ENCODE measurements at places on chromosomes 5 and 9. TPM values are rescaled to one million over a fixed set of nuclear protein-coding genes. Genes with fewer than 3 reads are reported as not detected.

DNA sequence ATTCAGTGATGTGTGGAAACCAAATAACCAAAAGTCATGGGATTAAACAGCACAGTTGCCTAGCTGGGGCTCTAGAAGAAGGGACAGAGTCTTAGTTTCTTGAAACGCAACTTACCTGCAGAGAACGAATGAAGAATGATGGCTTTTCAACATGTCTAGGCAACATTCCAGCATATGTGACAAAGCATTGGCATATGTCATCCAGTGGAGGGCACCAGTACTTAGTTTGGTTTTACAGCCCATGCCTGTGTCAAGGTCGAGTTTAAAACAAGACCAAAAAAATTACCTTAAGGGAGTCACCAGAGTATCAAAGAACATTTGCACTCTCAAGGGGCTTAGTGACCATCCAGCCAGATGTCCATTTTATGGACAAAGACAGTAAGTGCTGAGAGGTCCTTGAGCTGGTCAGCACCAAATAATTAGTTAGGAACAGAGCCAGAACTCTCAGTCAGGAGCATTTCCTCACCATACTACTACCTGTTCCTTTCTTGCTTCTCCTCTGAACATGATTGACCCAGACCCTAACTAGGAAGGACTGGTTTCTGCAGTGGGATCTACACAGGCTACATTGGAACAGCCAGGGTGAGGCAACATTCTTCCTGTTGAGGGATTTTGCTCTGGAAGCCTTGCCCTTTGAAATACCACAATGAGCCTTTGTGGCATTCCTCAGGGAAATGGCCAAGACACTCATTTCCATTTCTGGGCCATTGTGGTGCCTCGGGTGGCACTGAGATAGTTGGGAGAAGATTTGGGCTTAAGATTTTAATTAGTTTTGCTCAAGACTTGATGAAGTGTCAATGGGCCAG lies 75.4 kb upstream of the ANKH start:
- DNase-seq = peak; percentile 15

GRCh38 chr5:106418196-106418595 lies 1252.5 kb downstream of the EFNA5 start:
- DNase-seq = no peak

DNA sequence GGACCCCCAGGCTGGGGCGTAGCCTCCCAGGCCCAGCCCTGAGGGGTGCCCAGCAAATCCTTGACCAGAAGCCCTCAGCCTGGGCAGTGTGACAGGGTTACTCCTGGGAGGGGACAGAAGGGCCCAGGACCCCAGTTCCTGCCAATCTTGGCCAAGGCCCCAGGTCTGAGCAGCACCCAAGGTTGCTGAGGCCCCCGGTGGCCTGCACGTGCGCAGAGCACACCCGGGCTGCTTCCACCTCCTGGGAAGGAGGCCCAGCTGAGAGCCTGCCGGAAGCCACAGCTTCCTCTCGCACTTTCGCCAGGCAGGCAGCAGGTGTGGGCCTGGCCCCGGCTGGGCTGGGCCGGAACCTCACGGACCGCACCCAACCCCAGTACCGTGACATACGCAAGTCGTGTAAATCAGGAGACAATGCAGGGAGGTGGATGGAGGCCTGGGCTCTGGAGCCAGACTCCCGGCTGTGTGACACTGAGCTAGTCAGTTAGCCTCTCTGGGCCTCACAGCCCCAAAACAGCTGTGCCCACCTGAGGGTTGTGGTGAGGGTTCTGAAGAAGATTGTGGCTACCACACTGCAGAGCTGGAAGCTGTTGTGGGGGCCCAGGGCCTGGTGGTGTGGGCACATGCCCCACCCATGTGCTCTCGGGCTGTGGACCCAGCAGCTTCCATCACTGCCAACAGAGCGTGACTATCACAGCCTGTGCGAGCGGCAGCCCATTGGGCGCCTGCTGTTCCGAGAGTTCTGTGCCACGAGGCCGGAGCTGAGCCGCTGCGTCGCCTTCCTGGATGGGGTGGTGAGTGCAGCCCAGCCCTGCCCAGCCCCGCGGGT lies 5.1 kb downstream of the GRK6 start:
- peak; percentile 77 for DNase-seq

DNA sequence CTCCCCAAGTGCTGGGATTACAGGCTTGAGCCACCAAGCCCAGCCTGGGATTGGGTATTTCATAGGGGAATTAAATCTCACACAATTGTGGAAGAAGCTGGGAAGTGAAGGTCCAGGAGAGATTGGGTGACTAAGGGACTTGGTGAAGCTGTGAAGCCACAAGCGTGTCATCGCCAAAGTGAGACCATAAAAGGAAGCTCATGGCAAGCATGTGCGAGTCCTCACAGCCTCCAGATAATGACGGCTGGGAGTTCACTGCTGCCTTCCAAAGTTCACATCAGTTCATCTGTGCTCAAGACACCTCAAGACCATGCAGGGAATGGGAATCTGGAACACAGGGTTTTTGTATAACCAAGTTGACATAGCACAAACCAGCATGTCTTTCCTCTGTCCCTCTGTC lies 210.6 kb downstream of the MARCHF11 start:
- no peak for DNase-seq

Gene SSNA1
- 88.3 TPM for total RNA-seq

- DNase-seq = no peak
These were observed 21.7 kb downstream of the SLC9A3 start for GRCh38 chr5:502325-503079.

Gene WNK2
- 0.08 TPM for total RNA-seq
